Activated CD4-positive, alpha-beta memory T cell treated with anti-CD3 and anti-CD28 coated beads for 36 hours (primary cell): ENCODE measurements at places on chromosomes 6 and 20.

GRCh38 chr20:47768016-47768824, 17.1 kb downstream of the SULF2 start:
- H3K27ac ChIP-seq = no peak overlapping the region
- no peak overlapping the region for H3K4me3 ChIP-seq
- no peak for DNase-seq

- no peak for DNase-seq
- H3K27me3 ChIP-seq = no peaks in the 10 kb centered on the region
- no peaks in the 10 kb centered on the region for H3K4me1 ChIP-seq
- H3K36me3 ChIP-seq = no peaks in the 10 kb centered on the region
- H3K4me3 ChIP-seq = no peak overlapping the region
- H3K27ac ChIP-seq = no peak overlapping the region
Measured at GRCh38 chr6:47235964-47236760, 73.5 kb downstream of the TNFRSF21 start.

GRCh38 chr6:49739423-49739822, 4.8 kb downstream of the CRISP3 start:
- H3K4me3 ChIP-seq = no peak overlapping the region
- no peaks in the 10 kb centered on the region for H3K27me3 ChIP-seq
- DNase-seq = no peak
- no peak overlapping the region for H3K27ac ChIP-seq

DNA sequence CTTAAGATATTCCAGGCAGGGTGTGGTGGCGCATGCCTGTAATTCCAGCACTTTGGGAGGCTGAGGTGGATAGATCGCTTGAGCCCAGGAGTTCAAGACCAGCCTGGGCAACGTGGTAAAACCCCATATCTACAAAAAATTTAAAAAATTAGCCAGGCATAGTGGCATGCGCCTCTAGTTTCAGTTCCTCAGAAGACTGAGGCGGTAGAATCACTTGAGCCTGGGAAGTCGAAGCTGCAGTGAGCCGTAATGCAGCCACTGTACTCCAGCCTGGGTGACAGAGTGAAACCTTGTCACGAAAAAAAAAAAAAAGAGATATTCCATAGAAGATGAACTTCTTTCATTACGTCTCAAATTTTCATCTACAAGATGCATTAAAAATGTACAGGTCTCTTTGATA, 46.7 kb upstream of the ISM1 start:
- no peak overlapping the region for H3K27ac ChIP-seq
- DNase-seq = no peak
- no peaks in the 10 kb centered on the region for H3K36me3 ChIP-seq
- no peaks in the 10 kb centered on the region for H3K4me1 ChIP-seq
- peaks cover 15% of the 10 kb centered on the region for H3K27me3 ChIP-seq

DNA sequence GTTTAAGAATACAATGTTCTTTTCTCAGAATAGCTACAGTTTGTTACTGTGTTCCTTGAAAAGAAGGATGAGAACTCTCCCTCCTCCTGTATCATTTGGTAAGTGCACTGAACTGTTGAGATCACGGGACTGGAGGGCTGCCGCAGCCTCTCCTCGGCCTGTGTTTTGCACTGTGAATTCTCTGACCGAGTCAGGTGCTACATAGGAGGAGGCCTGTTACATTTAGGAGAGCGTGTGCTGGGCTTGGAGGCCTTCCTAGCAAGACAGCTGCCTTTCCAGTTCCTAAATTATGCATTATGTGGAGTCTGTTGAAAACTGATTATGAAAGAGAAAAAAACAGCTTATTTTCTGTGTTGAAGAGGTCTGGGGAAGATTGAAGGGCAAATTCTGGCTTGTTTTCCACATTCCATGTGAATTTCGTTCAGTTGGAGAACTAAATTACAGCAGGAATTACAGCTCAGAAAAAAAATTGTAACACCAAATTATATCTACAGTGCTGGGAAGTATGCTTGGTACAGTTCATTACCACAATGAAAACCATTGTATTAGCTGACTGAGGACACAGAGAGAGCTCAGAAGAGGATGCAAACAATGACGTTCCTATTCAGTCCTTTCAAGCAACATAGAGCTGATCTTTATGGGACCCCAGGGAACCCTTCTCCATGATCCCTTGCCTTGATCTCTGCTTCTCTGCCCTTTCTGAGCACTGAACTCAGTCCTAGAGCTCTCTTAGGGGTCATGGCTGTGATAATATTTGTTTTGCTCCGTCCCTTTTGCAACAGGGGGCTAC, 2.8 kb downstream of the TMC2 start:
- H3K27ac ChIP-seq = no peak overlapping the region
- no peak for DNase-seq
- no peaks in the 10 kb centered on the region for H3K4me1 ChIP-seq
- peaks cover 34% of the 10 kb centered on the region for H3K27me3 ChIP-seq
- H3K4me3 ChIP-seq = no peak overlapping the region

DNA sequence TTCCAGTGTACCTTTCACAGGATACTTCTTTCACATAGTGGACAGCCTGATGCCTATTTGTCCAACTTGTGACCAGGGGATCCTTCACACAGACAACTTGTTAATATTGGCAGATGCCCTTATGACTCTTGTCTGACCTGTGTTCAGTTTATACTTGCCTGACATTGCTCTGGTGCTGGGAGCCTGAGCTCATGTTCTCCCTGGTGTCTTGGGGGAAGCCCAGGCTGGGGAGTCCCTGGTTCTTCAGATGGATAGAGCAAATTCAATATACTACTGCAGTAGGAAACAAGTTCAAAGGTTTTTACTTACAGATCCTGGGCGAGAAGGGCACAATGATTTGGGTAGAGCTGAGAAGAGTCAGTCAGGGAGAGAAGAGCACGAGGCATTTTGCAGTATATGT, 76.1 kb downstream of the NKAIN2 start:
- H3K27me3 ChIP-seq = no peaks in the 10 kb centered on the region
- no peak overlapping the region for H3K4me3 ChIP-seq
- DNase-seq = no peak

DNA sequence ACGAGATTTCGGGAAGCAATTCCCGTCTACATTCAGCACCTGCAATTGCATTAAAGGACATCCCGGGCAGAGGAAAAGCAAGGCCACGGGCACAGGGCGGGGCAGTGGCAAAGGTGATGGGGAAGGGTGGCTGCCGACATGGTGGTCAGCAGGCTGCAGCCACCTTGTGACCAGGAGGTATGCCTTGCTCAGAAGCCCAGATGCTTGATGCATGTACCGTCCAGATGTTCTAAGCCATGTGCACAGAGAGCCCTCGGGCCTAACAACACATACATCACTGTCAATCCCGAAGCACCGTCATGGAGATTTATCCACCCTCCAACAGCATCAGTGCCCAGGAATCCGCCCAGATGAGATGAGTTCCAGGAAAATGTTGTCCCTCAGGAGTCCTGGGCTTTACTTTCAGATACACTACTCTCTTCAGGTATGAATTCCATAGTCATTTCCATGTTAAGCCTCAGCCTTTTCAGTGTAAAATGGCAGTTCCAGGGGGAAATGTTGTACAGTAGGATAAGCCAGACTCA, 77.8 kb upstream of the FRMD1 start:
- DNase-seq = no peak
- H3K36me3 ChIP-seq = no peaks in the 10 kb centered on the region
- H3K27ac ChIP-seq = no peak overlapping the region
- H3K4me1 ChIP-seq = no peaks in the 10 kb centered on the region
- peaks cover 11% of the 10 kb centered on the region for H3K27me3 ChIP-seq

DNA sequence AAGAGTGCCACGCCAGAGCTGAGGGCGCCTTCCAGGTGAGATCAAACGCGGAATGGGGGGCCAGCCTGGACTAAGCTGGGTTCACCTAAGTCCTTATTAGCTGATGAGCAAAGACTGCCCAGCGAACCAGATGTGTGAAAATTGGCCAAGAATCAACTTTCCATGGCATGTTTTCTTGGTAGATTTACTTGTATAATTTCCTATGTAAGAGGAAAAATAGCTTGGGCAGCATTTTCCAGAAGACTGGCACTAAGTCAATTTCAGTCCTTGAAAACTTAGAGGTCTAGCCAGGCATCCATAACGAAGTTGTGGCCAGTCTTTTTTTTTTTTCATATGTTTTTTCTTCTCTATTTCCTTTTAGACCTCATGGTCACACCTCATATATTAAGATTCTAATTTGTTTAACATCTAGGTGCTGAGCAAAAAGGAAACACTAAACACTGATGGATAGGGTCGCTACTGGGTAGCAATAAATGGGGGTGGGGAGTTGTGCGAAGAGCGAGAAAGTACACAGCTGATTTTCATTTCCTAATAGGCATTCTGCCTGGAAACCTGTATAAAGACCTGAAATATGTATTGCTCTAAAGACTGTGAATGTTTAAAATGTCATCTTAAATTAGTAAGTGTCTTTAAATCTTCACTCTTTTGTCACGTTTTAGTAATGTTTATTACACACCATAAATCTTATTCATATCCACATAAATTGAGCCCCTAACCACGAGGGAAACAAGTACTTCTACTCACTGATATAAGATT, 188.8 kb downstream of the CD83 start:
- H3K4me3 ChIP-seq = no peak overlapping the region
- no peak overlapping the region for H3K27ac ChIP-seq
- H3K36me3 ChIP-seq = no peaks in the 10 kb centered on the region
- H3K27me3 ChIP-seq = no peaks in the 10 kb centered on the region
- DNase-seq = no peak
